ENCODE measurements at places on chromosomes 5 and 9.

DNA sequence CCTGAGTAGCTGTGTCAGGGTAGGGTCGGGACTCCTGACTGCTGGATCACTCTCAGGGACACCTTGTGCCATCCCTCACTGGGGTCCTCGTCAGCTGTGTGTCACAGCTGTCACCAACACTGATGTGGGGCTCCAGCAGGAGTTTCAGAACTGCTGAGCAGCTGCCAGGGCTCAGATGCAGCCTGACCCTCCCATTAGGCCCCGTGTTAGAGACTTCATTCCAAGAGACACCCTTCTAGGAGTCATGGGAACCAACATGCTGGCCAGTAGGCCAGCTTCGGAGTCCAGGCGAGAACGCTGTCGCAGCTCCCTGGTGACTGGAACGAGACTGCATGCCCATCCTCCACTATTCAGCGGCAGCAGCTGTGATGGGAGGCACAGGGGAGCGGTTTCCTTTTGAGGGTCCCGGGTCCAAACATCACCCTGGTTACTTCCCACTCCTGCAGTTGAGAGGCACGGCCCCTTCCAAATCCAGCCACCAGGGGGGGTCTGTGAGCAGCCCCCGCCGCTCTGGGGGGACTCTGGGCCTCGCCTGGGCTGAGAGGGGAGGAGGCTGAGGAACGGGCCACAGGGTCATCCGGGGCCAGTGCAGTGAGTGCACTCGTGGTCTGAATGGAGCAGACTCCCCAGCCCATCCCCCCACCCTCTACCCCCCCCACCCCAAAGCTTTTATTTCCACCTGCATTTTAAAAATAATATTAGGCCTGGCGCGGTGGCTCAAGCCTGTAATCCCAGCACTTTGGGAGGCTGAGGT lies 12.6 kb upstream of the TCF7 start:
- no peak for DNase-seq

DNA sequence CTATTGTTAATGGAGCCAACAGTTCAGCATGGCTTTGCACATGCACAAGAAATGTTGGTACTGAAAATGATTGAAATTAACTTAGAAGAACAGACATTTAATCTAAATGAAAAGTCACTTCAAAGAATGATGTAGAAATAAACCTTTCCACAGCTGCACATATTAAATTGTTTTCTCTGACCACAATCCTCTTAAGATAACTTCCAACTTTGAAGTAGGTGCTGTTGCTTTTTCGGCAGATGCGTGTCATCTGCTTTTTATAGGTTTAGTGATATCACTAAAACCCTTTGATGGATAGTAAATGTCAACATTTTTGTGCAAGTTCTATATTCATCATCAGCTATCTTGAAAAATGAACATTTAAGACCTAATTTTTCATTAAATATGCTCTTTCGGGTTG lies 25.3 kb upstream of the SLC1A3 start:
- DNase-seq: no peak

GRCh38 chr5:81345411-81346003 lies 44.1 kb downstream of the ZCCHC9 start:
- no peak for DNase-seq

DNA sequence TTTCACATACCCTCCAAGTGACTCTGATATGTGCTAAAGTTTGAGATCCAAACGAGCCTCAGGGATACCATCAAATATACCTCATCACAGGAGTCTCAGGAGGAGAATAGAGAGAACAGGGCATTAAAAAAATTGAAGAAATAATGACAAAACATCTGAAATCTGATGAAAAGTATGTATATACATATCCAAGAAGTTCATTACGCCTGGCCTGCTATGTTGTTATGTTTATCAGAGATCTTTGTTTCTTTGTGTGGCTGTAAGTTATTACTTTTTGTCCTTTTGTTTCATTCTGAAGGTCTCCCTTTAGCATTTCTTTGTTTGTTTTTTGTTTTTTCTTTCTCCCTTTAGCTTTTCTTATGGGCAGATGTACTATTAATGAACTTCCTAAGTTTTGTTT lies 2.5 kb upstream of the CCL19 start:
- no peak for DNase-seq

Data from left cardiac atrium (tissue), 4 donors.